ENCODE measurements at places on chromosomes 5 and 9.

- peak; percentile 95 for DNase-seq
Observed at GRCh38 chr5:42944989-42945388, 95.1 kb downstream of the ANXA2R start.

DNA sequence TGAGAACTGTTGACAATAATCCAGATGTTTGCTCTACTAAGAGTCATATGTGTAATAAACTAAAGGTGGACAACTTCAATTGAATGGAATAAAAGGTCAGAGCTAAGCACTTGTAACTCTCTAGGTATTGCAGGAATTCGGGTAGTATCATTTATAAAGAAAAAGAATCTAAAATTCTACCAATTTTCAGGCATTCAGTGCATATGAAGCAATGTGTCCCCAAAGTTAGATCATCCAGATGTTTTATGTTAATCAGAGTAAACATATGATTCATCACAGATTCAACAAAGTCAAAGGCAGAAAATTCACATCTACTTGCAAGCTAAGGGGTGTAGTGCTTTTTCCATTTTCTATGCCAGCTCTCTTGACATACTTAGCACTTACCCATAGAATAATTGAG is 477.1 kb downstream of the PDE4D start:
- DNase-seq = peak; percentile 66

DNA sequence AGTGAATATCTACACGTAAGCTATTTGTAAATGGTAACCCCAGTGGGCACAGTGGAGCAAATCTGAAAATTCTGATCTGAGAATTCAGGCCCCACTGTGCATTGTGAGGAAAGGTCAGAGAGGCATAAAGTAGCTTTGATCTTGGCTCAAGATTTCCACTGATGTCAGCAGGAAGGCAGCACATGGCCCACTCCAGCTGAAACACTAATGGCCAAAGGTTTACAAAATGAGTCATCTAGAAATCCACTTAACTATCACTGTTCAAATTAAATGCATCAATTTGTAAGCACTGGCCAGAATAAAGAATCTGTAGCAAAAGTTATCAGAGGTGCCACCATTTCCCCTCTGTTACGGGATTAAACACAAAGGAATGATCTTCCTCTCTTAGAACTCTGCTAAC is 191.6 kb downstream of the C9orf152 start:
- peak; percentile 94 for DNase-seq

GRCh38 chr5:66416698-66417097 is 179.5 kb upstream of the MAST4 start:
- DNase-seq = no peak

DNA sequence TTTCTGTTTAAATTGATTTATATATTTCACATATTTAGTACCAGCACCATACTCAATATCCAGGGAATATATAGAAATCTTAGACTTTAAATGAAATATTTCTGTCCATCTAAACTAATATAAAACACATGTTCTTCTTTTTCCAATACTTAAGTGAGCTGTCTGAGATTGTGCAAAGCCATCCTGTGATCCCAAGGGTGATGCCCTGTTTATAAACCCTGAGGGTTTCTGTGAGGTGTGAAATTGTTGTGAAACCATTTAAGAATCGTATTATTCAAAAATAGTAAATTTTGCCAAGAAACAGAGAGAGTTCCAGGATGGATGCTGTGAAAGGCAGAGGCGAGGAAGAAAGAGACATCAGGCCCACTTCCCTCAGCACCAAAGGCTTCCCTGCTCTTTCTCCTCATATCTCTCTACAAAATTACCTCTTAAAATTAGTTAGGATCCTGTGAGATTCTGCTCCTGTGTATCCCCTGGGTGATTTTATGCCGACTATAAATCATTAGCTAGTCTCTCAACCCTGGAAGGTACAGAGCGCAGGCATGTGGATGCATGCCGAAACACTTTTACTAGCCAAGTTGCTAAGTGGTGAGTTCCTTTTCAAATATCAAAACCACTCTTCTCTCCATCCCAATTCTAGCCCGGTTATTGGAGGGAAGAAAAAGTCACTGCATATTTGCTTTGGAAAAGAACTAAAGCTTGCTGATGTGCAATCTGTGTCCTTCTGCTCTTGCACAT is 183.0 kb downstream of the GLIS3 start:
- DNase-seq = peak; percentile 66

DNA sequence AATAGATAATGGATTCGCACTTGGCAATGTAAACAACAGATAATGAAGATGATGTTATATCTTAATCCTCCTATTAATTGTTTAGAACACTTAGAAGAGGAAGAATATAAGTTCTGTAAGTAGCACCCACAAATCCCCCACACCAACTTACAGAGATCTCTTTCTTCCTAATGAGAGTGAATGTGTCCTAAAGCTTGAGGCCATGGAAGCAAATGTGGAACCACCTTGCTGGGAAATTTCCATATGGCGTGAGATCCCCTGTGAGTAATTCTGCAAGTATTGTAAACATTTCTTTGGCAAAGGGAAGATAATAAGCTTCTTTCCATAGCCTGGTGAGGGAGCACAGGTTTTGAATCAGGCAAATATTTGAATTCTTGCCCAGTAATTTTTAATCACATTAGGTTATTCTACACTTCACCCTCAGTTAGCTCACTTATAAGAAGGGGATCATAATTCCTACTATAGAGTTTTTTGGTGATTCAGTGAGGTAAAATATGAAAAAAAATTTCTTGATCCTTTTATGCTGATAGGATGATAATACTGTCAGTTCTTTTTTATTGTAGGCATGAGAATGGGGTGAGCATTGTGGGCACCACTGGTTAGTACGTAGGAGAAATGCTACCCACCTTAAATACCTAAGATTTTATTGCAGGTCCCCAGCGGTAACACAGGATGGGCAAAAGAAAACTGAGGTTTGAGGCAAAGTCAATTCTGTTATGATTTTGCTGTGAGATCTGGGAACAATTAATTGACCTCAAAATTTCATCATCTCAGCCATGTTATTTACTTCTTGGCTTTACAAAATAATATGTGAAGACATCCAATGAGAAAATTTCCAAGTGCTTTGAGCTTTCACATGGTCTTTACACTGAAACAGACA is 574.8 kb downstream of the PSAT1 start:
- DNase-seq = peak; percentile 89

- DNase-seq = no peak
Observed at GRCh38 chr9:5832071-5832537, 813 bp downstream of the ERMP1 start.

- no peak for DNase-seq
Observed at GRCh38 chr9:20042128-20042711, 253.4 kb upstream of the SLC24A2 start.

- peak; percentile 75 for DNase-seq
Observed at GRCh38 chr5:40291338-40291737, 388.4 kb upstream of the PTGER4 start.

DNA sequence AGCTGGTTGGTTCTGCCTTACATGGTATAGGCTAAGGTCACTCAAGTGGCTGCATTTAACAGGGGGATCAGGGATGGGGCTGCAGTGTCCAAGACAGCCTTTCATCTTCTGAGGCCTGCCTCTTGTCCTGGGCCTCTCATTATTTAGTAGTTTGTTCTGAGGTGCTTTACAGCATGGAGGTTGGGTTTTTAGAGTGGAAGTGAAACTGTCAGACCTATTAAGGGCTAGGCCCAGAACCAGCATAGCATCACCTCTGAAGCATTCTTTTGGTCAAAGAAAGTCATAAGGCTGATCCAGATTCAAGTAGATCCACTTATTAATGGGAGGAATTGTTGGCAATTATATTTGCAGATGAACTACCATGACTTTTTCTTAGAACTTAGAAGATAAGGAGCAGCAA is 146.0 kb upstream of the NMUR2 start:
- no peak for DNase-seq

DNA sequence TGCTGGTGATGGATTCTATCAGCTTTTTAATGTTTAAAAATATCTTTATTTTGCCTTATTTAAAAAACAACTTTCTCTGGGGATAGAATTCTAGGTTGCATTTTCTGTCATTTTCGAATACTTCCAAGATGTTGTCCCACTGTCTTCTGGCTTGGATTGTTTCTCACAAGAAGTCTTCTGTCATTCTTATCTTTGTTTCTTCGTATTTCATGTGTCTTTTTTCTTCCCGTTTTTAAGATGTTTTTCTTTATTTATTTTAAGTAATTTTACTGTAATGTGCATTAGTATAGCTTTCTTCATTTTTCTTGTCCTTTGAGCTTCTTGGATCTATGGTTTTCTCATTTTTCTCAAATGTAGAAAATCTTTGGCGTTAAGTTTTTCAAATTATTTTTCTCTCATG is 19.1 kb downstream of the STX17 start:
- DNase-seq = no peak

DNA sequence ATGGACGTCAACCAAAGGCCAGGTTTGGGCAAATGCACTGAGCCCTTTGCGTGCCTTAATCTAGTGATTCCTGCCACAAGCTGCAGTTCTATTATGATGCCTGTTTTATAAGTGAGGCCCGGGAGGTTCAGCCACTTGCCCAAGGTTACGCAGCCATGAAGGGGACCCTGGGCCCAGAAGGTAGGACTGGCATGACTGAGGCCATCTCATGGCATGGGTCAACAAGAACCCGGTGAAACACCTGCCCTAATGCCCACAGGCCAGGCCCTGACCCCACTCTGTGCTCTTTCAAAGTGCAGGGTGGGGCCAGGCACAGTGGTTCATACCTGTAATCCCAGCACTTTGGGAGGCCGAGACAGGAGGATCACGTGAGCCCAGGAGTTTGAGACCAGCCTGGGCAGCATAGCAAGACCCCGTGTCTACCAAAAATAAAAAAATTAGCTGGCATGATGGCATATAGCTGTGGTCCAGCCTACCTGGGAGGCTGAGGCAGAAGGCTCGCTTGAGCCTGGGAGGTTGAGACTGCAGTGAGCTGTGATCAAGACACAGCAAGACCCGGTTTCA is 8.6 kb downstream of the NINJ1 start:
- no peak for DNase-seq

GRCh38 chr9:110758201-110758600 is 89.6 kb downstream of the MUSK start:
- DNase-seq = no peak

DNA sequence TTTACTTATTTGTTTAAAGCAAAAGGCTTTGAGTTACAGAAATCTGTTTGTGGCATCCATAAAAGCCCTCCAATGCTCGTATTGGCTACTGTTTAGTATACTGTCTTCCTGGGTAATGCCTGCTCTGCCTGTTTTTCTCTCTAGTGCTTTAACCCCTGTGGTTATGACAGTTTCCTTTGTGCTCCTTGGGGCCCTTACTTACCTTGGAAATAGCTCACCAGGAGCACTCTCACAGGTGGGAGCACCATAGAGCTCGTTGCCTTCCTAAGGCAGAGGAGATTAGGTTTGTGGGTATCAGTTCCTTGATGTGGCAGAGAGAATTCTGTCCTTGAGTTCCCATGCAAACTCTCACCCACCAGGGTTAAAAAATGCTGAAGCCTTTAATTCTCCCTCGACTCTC is 242.8 kb downstream of the CDH18 start:
- DNase-seq = no peak

- no peak for DNase-seq
Observed at GRCh38 chr5:116632890-116633289, 58.3 kb upstream of the SEMA6A start.

- DNase-seq = no peak
Observed at GRCh38 chr9:101639311-101639710, 44.5 kb upstream of the PPP3R2 start.

- peak; percentile 36 for DNase-seq
Observed at GRCh38 chr5:168291342-168291963, at the start of gene WWC1. Gene WWC1, plus strand, starts transcription at chr5:168291645. Its CDS starts 508 bp downstream, at chr5:168292153.

- no peak for DNase-seq
Observed at GRCh38 chr9:90793729-90794128, 7.9 kb upstream of the SYK start.

- peak; percentile 45 for DNase-seq
Observed at GRCh38 chr5:17436350-17436749, 61.7 kb upstream of the TAF11L2 start.

- DNase-seq = no peak
Observed at GRCh38 chr5:176626876-176627236, 3.5 kb downstream of the SNCB start.

GRCh38 chr9:123327697-123328100 is 28.3 kb upstream of the CRB2 start:
- DNase-seq = no peak

DNA sequence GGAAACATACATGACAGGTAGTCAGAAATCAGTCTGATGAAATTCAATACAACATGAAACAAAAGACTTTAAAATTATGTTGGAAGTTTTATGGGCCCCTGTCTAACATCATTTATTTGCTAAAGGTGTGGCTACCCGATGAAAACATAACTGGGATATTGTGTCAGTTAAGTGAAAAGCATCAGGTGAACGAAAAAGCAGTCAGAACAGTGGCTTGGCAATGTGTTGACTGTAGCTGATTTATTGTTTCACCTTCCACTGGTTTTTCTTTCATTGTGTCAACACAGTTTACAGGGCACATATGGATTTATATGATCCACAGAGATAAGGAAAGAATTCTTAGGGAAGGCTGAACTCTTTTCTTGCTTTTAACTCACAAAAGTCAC is 429.6 kb upstream of the ZNF608 start:
- DNase-seq = no peak

DNA sequence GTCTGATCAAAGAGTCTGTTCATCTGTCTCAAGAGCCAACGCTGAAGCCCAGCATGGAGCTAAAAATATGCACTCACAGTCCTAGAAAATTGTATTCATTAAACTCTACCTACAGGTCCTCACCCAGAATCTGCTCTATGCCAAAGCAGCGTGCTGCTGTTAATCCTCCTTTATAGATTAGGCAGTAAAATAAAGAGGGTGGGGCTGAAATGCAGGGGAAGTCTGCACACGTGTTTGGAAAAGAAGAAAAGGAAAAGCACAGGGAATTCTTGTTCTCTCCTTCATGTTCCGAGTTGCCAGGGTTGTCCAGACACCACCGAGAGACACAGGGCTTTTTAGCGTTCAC is 121.4 kb upstream of the TMEM161B start:
- no peak for DNase-seq

- no peak for DNase-seq
Observed at GRCh38 chr9:116493183-116493860, 193.8 kb upstream of the TRIM32 start.

- DNase-seq = peak; percentile 21
Observed at GRCh38 chr5:171481571-171482433, 62.4 kb downstream of the FGF18 start.

- peak; percentile 7 for DNase-seq
Observed at GRCh38 chr5:78364005-78364404, 3.6 kb downstream of the SCAMP1 start.

GRCh38 chr9:16626577-16627130 is 243.8 kb downstream of the BNC2 start:
- peak; percentile 90 for DNase-seq

- no peak for DNase-seq
Observed at GRCh38 chr9:71552480-71552879, 215.8 kb downstream of the CEMIP2 start.

DNA sequence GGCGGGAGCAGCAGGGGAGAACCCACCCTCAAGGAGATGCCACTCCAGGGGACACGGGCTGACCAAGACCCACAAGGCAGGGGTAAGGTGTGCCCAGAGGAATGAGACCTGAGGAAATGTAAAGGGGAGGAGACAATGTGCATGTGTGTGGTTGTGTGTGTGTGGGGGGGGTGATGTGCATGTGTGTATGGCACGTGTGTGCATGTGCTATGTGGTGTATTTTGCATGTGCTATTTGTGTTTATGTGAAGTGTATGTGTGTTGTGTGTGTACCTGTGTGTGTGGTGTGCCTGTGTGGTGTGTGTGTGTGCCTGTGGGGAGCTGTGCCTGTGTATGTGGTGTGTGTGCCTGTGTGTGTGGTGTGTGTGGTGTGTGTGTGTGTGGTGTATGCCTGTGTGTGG is 33.5 kb upstream of the FCN2 start:
- DNase-seq = no peak

GRCh38 chr9:134371731-134372130 is 45.5 kb downstream of the RXRA start:
- DNase-seq = no peak

- peak; percentile 57 for DNase-seq
Observed at GRCh38 chr5:96431376-96432187, 1.5 kb downstream of the PCSK1 start.
